Natural killer cell treated with Interleukin-12 subunit alpha and Interleukin-12 subunit beta and Interleukin-15 and Interleukin-18, amount 100 ng/mL, for 72 hours (primary cell): ENCODE measurements at places on chromosomes 2 and 18. TPM values are rescaled to one million over a fixed set of nuclear protein-coding genes. Genes with fewer than 3 reads are reported as not detected.

DSG2 gene
- not detected for total RNA-seq

PLB1 gene
- total RNA-seq: 0.98 TPM

PPM1B gene
- total RNA-seq: 44.8 TPM

LBX2 gene
- total RNA-seq: 1.3 TPM

UGT1A10 gene
- total RNA-seq: not detected

SNED1 gene
- total RNA-seq: 0.14 TPM

ALMS1 gene
- total RNA-seq: 20.4 TPM

CCDC74B gene
- total RNA-seq: 0.83 TPM

ZNF24 gene
- total RNA-seq: 32.9 TPM

ASPRV1 gene
- 0.84 TPM for total RNA-seq

CWC22 gene
- total RNA-seq: 23.0 TPM

CNOT11 gene
- 51.2 TPM for total RNA-seq
